T-helper 17 cell (primary cell): ENCODE measurements at places on chromosomes 5 and 9. TPM values are rescaled to one million over a fixed set of nuclear protein-coding genes. Genes with fewer than 3 reads are reported as not detected.

DNA sequence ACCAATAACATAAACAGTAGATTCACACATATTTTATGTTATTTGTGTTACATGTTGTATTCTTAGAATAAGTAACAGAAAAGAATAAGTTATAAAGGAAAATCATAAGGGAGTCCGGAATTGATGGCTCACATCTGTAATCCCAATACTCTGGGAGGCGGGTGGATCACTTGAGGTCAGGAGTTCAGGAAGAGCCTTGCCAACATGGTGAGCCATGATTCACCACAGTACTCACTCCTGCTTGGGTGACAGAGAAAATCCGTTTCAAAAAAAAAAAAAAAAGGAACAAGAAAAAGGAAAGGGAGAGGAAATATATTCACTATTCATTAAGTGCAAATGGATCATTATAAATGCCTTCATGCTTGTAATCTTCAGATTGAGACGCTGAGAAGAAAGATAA is 533.3 kb upstream of the CDH9 start:
- no peak for DNase-seq

DNA sequence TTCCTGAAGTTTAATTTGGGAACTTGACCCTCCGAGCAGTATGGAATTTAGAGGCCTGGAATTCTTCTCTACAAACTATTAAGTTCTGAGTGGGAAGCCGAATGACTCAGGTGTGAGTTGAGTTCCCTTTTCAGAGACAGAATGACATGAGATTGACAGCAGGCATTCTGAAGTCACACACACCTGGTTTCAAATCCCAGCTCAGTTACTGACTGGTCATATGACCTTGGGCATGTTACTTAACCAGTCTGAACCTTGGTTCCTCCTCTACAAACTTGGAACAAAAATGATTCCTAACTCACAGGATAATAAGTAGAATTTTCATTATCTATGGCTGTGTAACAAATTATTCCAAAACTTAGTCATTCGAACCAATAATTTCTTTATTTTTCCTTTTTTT is 45.5 kb upstream of the GPBP1 start:
- DNase-seq, result no peak

- DNase-seq, result no peak
Measured at GRCh38 chr9:78005231-78006002, 26.2 kb downstream of the GNAQ start.

GRCh38 chr5:41885286-41885685 is 15.1 kb upstream of the OXCT1 start:
- DNase-seq, result no peak

- DNase-seq, result no peak
Measured at GRCh38 chr5:123916345-123917121, 404.6 kb downstream of the CSNK1G3 start.

DNA sequence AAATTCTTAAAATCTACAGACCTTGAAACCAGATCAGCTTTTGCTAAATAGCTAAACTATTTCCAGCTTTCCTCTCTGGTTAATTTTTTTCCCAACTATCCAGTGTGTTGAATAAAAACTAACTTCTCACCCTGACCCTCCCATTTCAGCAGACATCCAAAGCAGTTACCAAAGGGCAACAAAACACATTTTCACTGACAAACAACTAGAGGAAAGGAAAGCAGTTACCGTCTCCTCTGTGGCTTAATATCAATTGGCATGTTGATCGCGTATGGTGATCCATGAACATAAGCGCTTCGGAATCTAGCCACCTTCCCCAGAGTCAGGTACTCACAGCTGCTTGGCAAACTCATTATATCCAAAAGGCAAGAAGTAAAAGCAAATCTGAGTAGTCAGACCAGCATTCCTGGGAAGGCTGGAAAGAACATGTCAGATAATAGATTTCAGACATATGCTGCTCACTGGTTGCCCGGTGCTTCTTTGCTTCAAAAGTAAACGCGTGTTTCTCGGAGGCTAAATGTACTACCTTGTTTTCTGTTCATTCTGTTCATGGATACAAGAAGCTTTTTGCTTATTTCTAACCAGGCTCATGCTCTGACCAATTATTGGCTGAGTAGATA is 463.4 kb downstream of the PDE4D start:
- DNase-seq, result no peak

DNA sequence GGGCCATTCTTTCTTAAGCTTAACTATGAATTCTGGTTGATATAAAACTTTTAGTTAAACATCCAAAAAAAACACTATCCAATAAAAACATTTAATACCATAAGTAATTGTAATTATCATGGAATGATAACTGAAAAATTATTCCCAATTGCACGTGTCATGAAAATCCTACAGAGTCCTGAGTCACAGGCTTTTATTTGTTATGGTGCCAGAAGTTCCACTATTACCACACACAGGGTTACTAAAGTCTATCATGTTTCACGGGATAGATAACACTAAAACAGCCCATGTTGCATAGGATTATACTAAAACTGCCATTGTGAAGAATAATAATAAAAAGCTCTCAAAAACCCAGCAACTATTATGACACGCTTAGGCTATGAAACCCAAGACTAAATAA is 1381.8 kb downstream of the EFNA5 start:
- no peak for DNase-seq

DNA sequence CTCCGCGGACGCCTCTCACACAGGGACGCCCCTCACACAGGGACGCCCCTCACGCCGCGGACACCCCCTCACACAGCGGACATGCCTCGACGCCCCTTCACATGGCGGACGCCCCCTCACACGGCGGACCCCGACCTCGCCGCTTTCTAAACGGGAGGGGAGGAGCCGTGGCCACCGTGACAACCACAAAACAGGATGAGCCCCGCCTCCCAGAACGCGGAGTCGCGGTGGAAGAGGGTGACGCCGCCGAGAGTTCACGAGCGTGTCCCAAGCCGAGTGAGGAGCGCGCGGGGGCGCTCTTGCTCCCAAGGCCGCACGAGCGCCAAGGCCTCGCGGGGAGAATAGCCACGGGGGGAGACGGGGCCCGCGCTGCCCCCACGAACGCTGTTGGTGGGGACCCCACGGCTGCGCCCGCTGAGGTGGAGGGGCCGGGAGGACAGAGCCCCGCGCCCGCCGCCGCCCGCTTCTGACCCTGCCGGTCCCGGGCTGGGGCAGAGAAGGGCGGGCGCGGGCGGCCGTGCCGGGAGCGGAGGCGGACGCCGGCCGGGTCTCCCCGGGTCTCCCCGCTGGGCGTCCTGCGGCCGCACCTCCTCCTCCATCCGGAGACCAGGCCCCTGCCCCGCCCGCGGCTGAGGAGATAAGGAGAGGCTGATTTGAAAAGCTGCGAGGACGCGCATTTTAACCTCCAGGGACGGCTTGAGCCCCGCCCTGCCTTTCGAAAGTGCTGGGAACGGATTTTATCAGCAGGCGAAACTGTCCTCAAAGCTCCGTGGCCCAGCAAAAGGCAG is 3.9 kb upstream of the NKD2 start:
- peak; percentile 22 for DNase-seq

TAF11L10 gene
- total RNA-seq, result not detected

ZNF484 gene
- total RNA-seq, result 14.7 TPM

GRCh38 chr5:129477532-129477931 is 17.4 kb downstream of the ADAMTS19 start:
- no peak for DNase-seq

GRCh38 chr9:133477992-133478850 is 678 bp downstream of the SLC2A6 start:
- DNase-seq, result no peak

GRCh38 chr5:31781772-31782171 is 142.8 kb downstream of the PDZD2 start:
- DNase-seq, result no peak

DNA sequence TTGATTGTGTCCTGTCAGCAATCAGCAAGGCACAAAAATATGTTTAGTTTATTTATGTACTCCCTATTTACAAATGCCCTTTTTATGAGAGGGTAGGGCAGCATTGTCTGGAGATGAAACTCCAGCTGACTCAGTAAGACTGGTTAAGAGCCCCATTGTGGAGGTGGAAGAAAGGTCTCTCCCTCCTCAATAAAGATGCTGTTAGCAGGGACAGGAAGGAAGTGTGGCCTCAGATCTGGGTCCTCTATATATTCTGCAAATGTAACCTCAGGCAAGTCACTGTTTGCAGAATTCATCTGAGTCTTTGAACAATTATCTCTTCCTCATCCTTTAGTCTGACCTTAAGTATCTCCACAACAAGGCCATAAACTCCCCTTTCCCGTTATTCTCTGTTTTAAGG is 48.3 kb upstream of the TRAF1 start:
- no peak for DNase-seq

DNA sequence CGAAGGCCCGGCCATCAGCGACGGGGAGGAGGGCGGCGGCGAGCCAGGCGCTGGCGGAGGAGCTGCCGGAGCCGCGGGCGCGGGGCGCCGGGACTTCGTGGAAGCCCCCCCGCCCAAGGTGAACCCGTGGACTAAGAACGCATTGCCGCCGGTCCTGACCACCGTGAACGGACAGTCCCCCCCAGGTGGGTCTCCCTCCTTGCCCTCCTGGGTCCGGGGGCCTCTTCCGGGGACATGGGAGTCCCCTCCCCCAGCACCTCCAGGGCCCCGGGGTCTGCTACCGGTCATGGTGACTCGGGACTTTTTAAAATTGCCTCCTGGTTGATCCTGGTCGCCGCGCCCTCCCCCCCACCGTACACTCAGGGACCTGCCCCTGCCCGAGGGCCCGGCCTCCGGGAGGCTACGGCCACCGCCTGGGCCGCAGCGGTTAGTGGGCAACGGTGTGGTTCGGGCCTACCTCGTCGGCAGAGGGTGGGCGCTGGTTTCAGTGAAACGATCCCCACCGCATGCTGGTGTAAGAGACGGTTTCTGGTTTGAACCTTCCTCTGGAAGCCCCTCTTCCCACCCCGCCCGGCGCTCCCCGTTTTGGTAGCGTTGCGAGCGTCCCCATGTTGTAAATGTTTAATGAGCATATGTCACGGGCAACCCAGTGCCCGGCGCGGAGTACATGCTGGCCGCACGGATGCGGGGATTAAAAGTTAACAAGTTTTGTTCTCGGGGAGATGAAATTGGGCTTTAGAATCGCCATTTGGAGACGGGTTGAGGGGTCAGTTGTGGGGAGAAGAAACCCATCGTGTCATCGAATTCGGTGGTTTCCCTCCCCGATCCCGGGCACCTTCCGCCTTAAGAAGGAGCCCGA is 1.1 kb downstream of the LARP1 start:
- peak; percentile 14 for DNase-seq

DNA sequence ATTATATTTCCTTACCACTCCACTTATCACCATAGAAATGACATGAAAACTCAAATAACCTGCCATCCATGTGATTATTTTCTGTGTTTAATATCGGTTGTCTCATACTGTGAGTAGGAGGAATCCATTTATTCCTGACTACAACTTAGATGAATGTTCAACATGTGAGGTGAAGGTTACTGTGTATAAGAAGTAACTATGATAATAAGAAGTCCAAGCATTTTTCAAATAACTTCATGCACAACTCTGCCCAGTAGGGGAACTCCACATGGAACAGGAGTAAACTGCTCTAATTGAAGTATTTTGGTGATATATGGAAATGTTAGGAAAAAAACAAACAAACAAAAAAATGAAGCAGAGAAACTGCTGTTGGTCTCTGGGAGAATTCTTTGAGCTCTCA is 447.5 kb upstream of the GRIN3A start:
- no peak for DNase-seq

DNA sequence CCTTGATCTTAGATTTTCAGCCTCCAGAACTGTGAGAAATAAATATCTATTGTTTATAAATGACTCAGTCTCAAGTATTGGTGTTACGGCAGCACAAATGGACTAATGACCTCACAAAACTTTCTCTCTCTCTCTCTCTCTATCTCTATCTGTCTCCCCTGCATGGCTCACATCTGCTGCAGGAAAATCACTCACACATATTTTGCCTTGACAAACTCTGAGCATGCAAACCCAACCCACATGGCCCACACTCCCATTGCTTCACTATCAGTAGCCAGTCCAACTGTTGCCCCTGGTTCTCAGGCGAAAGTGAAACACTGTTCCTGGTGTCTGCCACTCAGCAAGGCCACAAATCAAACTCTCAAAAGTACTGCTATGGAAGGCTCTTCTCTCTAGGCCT is 66.4 kb upstream of the PIK3R1 start:
- no peak for DNase-seq

GRCh38 chr5:137800700-137801411 is 46.7 kb upstream of the HNRNPA0 start:
- no peak for DNase-seq

DNA sequence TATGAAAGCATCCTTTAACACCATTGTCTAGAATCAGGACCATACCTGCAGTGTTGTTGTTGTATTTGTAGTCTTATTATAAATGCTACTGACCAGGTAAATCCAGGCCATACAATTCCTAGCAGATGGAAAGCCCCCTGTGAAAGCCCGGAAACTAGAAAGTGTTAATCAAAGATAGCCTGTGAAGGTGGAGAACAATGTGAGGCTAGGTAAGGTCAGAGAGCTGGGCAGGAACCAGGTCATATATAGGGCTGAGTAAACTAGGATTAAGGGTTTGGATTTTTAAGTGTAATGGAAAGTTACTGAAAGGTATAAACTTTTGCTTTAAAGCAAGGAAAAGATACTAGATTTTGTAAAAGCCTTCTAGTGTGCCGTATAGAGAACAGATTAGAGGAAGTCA is 6.7 kb downstream of the LRRC70 start:
- no peak for DNase-seq

ADGRV1 gene
- 0.52 TPM for total RNA-seq

DNA sequence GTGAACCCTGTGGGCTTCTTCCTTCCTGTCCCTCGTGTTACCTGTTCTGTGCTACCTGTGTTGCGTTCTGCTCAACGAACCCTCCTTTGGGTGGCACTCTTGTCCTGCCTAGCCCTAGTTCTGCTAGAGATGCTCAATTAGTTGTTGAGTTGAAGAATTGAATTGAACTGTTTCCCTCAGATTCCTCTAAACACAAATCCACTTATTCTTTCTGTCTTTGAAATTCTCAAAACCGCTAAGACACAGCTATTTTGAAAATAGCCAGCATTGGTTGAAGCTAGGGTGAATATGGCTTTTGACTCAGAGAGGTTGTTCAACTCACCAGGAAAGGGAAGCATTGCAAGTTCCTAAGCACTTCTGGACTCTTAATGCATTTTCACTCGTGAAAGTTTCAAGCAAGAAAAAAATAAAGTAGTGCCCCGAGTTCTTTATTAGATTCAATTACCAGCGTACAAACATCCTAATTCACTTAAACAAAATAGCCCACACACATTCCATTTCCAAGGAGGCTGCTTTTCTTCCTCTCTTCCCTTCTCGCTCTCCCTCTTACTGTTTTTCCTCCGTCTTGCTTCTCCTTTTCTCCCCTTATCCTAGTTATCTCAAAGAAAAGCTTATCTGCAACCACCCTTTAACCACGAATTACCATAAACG is 642 bp upstream of the ITGA1 start:
- DNase-seq, result no peak

GRXCR2 gene
- total RNA-seq, result not detected

MEF2C gene
- total RNA-seq, result 10.9 TPM

GRCh38 chr5:154317916-154318315 is 127.4 kb downstream of the GALNT10 start:
- no peak for DNase-seq

CERCAM gene
- total RNA-seq, result 0.25 TPM

RMRP gene
- total RNA-seq, result 7,466 TPM
